ENCODE measurements at places on chromosomes 1 and 21.

DNA sequence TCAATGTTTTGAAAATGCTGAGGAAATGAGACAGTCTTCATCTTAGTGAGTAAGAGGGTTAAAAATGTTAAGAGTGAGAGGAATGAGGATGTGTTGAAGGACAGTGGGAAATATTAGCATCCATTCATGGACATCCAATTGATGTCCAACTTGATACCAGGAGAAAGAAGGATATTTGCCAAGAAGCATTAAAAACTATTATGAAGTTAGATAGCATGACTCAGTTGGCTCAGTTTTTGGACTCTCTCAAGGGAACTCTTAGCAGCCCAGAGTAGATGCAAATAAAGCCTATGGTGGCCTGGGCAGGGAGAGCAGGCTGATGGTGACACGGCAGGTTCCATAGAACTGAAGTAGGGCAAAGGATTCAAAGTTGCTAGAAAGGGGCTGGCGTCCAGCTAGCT, 171.0 kb downstream of the ZZZ3 start:
- no peak for DNase-seq

DNA sequence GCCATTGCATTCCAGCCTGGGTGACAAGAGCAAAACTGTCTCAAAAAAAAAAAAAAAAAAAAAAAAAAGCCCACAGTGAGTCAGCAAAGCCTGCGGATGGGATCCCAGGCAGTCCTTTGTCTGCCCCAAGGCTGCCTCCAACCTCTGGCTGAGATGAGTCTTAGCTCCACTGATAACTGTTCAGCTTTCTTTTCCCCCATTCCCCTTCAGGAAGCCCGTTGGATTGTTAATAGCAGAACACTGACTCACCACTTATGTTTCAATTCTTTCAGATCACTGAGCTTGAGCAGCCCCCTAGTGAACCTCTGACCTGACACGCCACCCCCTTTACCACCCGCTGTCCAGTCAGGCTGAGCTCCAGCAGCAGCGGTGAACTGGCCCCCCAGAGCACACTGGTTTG, 57.5 kb downstream of the ERG start:
- no peak for DNase-seq

- DNase-seq: no peak
These were observed 28.5 kb downstream of the PODN start for GRCh38 chr1:53090227-53091147.

DNA sequence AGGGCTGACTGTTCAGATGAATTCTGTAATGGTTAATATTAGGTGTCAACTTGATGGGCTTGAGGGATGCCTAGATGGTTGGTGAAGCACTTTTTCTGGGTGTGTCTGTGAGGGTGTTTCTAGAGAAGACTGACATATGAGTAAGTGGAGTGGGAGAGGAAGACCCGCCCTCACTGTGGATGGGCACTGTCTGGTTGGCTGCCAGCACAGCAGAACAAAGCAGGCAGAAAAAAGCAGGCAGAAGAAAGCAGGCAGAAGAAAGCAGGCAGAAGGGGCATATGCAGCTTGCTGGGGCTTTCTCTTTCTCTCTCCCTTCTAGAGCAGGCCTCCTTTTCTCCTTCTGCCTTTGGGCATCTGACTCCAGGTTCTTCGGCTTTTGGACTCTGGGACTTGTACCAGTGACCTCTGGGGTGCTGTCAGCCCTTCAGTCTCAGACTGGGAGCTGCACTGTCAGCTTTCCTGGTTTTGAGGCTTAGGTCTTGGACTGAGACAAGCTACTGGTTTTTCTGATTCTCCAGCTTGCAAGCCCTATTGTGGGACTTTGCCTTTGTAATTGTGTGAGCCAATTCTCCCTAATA, 42.9 kb upstream of the CD2 start:
- DNase-seq: peak; percentile 87

DNA sequence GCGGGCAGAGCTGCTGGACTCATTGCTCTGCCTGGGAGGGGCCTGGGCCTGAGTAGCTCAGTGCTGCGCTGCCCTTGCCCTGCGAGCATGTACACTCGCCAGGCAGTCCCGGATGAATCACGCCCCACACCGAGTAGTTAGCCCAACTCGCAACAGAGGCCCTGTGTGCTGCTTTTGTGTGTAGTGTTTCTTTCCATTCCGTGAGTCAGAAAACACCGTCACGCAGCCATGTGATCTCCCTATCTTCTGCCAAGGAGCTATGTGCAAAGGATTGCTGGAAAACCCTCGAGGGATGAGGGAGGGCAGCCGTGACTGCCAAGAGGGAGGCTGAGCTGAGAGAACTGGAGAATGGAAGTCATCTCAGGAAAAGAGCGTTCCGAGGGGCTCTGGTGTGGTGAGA, 37.3 kb downstream of the NENF start:
- no peak for DNase-seq

Data from NCI-H2029 treated with DMSO at 0.1 percent for 48 hours (cell line).